ENCODE measurements at places on chromosomes 3 and 15.

GRCh38 chr3:13637953-13638352, 89.0 kb downstream of the FBLN2 start:
- DNase-seq = no peak

DNA sequence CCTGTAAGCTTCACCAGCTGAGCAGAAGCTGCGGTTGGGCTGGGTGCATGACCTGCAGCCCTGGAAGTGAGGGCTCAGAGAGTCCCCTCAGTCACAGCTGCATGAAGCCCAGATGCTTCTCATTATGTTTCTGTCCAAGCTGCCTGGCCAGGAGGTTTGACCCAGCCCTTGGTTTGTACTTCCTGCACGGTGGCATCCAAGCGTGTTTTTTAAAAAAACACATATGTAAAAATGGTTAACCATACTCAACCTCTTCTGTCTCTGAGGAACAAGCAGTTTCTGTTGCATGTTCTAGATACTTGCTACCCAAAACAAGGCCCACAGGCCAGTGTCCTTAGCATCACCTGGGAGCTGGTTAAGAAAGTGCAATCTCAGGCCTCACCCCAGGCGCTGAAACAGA, 76.0 kb upstream of the ATP10A start:
- no peak for DNase-seq

GRCh38 chr3:10968401-10968800, 24.1 kb upstream of the SLC6A1 start:
- DNase-seq = no peak

DNA sequence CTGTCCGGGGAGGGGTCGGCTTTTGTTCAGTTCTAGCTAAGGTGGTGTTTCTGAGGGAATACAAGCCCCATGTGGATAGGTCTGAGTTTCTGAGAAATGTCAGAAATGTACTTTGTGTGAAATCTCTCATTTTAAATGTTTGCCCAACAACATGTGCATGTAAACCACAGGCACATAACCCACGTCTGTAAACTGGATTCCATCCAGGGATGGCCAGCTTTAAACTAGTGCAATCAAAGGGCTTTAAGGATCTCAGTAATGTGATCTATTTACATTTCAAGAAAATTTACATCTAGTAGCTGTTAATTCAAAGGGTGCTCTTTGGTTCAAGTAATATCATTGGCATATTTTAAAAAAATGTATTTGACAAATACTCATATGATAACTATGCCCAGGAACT, 52.0 kb downstream of the POLR2M start:
- no peak for DNase-seq

- DNase-seq = no peak
These were observed 126.7 kb downstream of the MYLK start for GRCh38 chr3:123757281-123757940.

GRCh38 chr3:13147344-13147743, 74.1 kb upstream of the IQSEC1 start:
- no peak for DNase-seq

- DNase-seq = no peak
These were observed 450.4 kb downstream of the MFSD1 start for GRCh38 chr3:159252274-159252673.

GRCh38 chr3:196219970-196220311, 3.6 kb downstream of the SLC51A start:
- no peak for DNase-seq
